Chondrocyte (in vitro differentiated cells): ENCODE measurements at places on chromosomes 6 and 20. TPM values are rescaled to one million over a fixed set of nuclear protein-coding genes. Genes with fewer than 3 reads are reported as not detected.

DNA sequence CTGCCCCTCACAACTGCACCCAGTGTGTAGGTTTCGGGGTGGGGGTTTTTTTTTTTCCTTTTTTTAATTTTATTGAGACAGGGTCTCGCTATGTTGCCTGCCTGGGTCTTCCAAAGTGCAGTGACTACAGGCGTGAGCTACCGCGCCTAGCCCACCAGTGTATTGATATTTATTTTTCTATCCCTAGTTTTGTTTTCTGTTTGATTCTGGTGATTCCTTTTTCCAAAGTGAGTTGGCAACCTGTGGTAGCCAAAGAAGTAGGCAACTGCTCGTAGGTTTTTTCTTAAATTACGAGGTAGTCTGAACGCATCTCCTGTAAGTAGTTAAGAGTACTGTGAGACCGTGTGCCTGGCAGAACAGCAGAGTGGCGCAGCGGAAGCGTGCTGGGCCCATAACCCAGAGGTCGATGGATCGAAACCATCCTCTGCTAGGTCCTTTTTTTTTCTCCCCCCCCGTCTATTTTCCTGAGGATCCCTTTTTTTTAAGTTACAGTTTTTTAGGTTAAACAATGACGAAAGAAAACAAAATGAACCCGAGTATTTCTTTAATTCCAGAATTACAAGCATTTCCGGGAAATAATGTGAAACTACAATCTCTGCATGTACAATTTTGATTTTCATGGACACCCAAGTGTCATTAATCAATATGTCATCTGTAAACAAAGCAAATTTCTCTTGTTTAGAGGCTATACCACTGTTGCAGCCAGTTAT lies 78.7 kb upstream of the BTN3A2 start:
- H3K4me3 ChIP-seq, result peak overlapping the region; percentile 98
- peak overlapping the region; percentile 100 for H3K27ac ChIP-seq
- H3K4me1 ChIP-seq, result peaks cover 33% of the 10 kb centered on the region
- H3K27me3 ChIP-seq, result no peaks in the 10 kb centered on the region

DNA sequence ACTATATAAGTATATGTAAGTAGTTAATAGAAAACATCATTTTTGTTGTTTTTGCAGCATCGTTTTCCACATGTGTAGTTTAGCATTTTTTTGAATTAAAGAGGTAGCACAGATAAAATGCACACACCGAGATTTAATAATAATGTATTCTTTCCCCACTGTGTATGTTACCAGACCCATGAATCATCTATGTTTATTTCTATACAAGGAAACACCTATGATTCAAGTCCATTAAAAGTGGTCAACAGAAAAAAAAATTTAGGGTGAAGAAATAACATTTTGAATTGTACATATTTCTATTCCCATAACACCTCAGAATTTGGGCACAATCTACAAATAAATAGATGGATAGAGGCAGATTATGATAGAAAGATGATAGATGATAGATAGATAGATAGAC lies 31.7 kb upstream of the HCRTR2 start:
- no peaks in the 10 kb centered on the region for H3K36me3 ChIP-seq
- H3K4me1 ChIP-seq, result peaks cover 6% of the 10 kb centered on the region
- no peak for DNase-seq
- H3K27ac ChIP-seq, result no peak overlapping the region
- no peaks in the 10 kb centered on the region for H3K27me3 ChIP-seq

GRCh38 chr6:22727710-22728109 lies 158.3 kb downstream of the HDGFL1 start:
- H3K27me3 ChIP-seq, result no peaks in the 10 kb centered on the region
- no peak overlapping the region for H3K27ac ChIP-seq
- no peak for DNase-seq
- peaks cover 17% of the 10 kb centered on the region for H3K4me1 ChIP-seq
- H3K36me3 ChIP-seq, result peaks cover 5% of the 10 kb centered on the region
- no peak overlapping the region for H3K4me3 ChIP-seq

- no peaks in the 10 kb centered on the region for H3K36me3 ChIP-seq
- peak overlapping the region; percentile 52 for H3K27ac ChIP-seq
- H3K4me3 ChIP-seq, result no peak overlapping the region
- no peaks in the 10 kb centered on the region for H3K27me3 ChIP-seq
- DNase-seq, result no peak
- peaks cover 35% of the 10 kb centered on the region for H3K4me1 ChIP-seq
Measured at GRCh38 chr20:53939572-53940359, 130.6 kb downstream of the BCAS1 start.

- no peaks in the 10 kb centered on the region for H3K27me3 ChIP-seq
- no peaks in the 10 kb centered on the region for H3K36me3 ChIP-seq
- H3K4me3 ChIP-seq, result no peak overlapping the region
- H3K27ac ChIP-seq, result no peak overlapping the region
- no peak for DNase-seq
- no peaks in the 10 kb centered on the region for H3K4me1 ChIP-seq
Measured at GRCh38 chr20:13262671-13263360, 41.7 kb downstream of the ISM1 start.

DNA sequence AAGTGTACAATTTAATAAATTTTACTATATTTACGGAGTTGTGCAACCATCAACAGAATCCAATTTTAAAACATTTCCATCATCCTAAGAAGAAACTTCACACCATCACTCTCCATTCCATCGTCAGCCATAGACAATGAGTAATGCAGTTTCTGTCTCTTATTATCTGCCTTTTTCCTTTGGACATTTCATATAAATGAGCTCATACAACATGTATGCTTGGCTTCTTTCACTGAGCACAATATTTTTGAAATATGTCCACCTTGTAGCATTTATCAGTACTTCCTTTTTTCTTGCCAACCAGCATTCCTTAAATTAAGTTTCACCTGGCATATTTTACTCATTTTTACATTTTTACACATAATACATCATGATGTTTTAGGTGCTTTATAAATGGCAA lies 22.7 kb upstream of the HIVEP1 start:
- H3K4me3 ChIP-seq, result no peak overlapping the region
- no peaks in the 10 kb centered on the region for H3K36me3 ChIP-seq
- no peak for DNase-seq
- H3K4me1 ChIP-seq, result peaks cover 8% of the 10 kb centered on the region
- H3K27me3 ChIP-seq, result no peaks in the 10 kb centered on the region

DNA sequence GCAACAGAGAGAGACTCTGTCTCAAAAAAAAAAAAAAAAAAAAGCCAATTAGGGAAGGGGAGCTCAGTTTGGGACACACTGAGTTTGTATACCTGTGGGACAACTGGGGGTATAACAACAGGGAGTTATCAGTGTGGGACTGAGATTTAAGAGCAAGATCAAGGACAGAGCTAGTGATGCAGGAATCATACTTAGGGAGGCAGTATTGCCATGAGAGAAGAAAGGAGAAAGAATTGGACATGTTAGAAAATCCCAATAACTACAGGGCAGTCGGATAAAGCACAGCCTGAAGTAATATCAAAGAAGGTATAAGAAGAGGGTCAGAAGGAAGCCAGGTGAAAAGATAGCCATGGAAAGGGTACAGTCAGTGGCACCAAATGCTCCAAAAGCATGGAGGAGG lies 121.2 kb downstream of the PTPRT start:
- no peak overlapping the region for H3K27ac ChIP-seq
- H3K27me3 ChIP-seq, result no peaks in the 10 kb centered on the region
- no peaks in the 10 kb centered on the region for H3K4me1 ChIP-seq
- no peak for DNase-seq
- no peak overlapping the region for H3K4me3 ChIP-seq

DNA sequence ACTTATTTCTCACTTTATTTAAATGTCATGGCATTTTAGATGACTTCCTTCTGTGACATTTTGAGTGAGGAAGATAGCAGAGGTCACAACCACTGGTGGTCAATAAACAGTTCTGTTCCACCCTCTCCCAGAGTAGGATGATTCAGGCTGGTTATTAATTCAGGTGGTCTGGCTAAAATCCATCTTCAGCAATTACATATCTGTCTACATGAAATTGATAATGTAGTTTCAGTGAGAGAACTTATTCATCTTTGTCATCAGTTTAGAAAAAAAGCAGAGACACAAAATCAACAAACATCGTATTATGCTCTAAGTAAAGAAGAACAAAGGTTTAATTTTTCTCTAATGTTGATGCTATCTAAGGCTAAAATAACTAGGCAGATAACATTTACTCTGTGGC lies 525.5 kb downstream of the TENT5A start:
- H3K4me3 ChIP-seq, result no peak overlapping the region
- no peaks in the 10 kb centered on the region for H3K36me3 ChIP-seq
- H3K27me3 ChIP-seq, result peaks cover 6% of the 10 kb centered on the region

GRCh38 chr20:43183536-43184070 lies 6.1 kb downstream of the PTPRT start:
- H3K27ac ChIP-seq, result no peak overlapping the region
- peaks cover 33% of the 10 kb centered on the region for H3K27me3 ChIP-seq
- DNase-seq, result no peak
- H3K4me3 ChIP-seq, result no peak overlapping the region
- H3K36me3 ChIP-seq, result no peaks in the 10 kb centered on the region
- peaks cover 7% of the 10 kb centered on the region for H3K4me1 ChIP-seq

DNA sequence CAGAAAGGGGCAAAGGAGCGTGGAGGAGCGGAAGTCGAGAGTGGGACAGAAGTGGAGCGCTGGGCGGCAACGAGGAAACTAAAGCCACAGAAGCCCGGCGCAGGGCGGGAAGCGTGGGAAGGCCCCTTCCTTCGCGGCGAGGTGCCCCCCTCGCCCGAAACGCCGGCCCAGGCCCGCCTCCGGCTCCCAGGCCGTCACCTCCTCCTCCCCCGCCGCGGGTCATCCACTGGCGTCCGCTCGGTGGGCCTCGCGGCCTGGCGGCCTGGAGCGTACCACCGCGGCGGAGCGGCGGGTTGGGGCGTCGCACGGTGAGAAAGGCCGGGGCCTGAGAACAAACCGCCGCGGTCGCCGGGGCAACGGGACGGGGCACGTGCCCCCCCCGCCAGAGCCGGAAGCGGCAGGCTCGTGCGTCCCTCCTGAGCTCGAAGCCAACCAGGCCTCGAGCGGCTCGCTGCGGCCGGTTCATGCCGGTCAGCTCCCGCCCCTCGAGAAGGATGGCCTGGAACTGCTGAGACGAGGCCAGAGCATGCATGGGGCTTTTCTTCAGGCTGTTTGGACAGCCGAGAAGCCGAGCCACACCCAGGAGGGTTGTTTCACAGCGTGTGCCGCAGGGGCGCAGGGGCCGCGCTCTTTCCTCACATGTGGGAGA lies at the start of gene TCP11:
Gene TCP11 (minus strand): TSS at position 333 of the 649 bp plus-strand sequence. CDS start 469 bp downstream, outside the sequence.
- no peak for DNase-seq
- H3K27me3 ChIP-seq, result no peaks in the 10 kb centered on the region
- H3K27ac ChIP-seq, result no peak within 1 kb of the TSS

FAM184A gene
- 0.52 to 0.68 TPM (median 0.56 TPM) in 3 replicates for total RNA-seq

C4B gene
- total RNA-seq, result 7.3 to 10.3 TPM (median 9.6 TPM) in 3 replicates

MACROD2 gene
- 2.7 to 4.8 TPM (median 3.2 TPM) in 3 replicates for total RNA-seq

VSX1 gene
- total RNA-seq, result not detected in 3 replicates
